Stimulated activated CD8-positive, alpha-beta memory T cell treated with anti-CD3 and anti-CD28 coated beads, Interleukin-7, amount 100 ng/mL, for 4 hours (primary cell): ENCODE measurements at places on chromosomes 7 and 10.
A peak's percentile ranks its signal among the peaks of the same experiment; 100 is the strongest.

DNA sequence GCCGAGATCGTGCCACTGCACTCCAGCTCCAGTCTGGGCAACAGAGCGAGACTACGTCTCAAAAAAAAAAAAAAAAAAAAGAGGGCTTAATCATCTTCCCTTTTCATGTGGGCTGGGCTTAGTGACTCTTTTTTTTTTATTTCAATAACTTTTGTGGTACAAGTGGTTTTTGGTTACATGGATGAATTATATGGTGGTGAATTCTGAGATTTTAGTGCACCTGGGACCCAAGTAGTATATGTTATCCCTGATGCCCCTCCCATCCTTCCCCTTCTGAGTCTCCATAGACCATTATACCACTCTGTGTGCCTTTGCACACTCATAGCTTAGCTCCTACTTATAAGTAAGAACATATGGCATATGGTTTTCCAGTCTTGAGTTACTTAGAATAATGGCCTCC, 4.8 kb upstream of the ADAM12 start:
- no peak for DNase-seq

- DNase-seq, result peak; percentile 73
Observed at GRCh38 chr7:924541-925231, 29.8 kb downstream of the ADAP1 start.

- DNase-seq, result no peak
Observed at GRCh38 chr7:37368540-37368939, 80.1 kb downstream of the ELMO1 start.

GRCh38 chr10:61921143-61921542, 19.6 kb downstream of the ARID5B start:
- no peak for DNase-seq

DNA sequence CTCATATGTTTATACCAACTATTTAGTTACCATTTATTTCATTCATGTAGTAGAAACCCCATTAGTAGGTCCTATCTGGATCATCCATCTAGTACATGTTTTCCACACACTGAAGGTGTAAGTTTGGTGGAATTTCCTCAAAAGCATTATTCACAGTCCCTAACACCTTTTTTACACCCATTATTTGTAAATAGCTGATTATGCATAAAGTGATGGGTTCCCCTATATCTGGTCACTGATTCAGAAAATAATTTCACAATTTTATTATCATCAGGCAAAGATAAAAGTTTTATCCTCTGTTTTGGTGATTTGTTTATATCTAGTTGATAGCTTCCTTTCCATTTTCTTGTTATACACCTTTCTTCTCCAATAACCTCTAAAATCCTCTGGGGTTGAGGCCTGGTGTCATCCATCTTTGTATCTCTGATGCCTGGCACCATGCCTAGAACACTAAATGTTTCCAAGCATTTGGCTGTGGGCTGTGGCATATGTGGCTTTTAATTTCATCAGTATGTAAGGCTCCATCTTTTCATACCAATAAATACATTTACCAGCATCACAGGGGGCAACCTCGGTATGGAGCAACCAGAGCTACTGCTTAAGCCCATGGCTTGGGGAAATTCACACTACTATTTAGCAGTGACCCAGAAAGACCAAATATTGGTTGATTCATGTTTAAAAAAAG, 1089.5 kb upstream of the LRRN3 start:
- DNase-seq, result no peak

DNA sequence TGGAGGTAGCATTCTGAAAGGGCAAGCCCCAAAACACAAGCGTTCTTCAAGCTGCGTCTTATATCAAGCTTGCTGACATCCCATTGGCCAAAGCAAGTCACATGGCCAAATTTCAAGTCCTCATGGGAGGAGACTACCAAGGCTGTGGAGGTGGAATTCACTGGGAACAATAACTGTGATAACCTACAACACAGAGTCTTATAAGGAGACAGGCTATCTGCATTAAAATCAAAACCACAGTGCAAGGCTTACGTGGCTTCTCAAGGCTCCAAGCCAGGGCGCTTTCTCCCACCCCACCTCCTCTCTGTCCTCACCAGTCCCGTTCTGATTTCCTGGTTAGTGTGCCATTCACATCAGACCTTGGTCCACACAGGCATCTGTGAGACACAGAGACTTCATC, 39.4 kb downstream of the ADRB1 start:
- no peak for DNase-seq
